CD4-positive, alpha-beta T cell (primary cell): ENCODE measurements at places on chromosomes 1 and 21. TPM values are rescaled to one million over a fixed set of nuclear protein-coding genes. Genes with fewer than 3 reads are reported as not detected.

DNA sequence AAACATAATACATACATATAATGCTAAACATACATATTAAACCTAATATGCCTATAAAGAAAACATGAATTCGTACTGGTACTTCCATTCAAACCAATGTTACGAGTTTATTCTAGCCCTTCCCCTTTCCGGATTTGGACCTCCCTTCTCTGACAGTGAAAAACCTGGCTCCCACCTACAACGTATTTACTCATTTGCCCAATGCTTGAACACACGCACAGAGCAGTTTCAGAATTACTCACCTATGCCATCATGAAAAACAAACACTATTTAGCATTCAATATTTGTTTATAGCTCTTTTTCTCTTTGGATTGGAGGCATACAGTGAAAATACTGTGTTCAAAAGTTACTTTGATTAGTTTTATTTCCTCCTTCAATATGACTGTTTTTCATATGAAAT is 204.4 kb downstream of the LMX1A start:
- DNase-seq, result no peak

- no peak for DNase-seq
Measured at GRCh38 chr1:83083589-83084224, 915.2 kb downstream of the TTLL7 start.

Gene SERTAD4
- total RNA-seq, result not detected

DNA sequence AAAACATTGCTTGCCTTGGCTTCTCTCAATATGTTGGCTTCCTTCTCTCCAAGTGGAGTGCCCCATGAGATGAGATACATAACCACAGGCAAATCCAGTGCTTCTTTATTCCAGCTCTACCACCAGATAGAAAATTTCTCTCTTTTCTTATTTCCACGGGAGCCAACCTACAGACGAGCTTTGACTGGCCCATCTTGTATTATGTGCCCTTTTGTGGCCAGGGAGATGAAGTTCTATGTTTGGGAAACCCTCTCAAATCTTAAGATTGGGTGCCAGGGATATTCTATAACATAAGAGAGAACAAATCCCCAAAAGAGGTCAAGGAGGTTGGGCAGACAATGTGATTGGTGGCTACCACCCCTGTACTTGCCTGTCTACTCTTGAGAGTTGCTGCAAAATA is 351.8 kb downstream of the ZNF326 start:
- DNase-seq, result no peak

- no peak for DNase-seq
Measured at GRCh38 chr1:92030656-92031107, 897 bp downstream of the EPHX4 start.

- DNase-seq, result no peak
Measured at GRCh38 chr1:36743286-36744005, 260.7 kb upstream of the CSF3R start.

DNA sequence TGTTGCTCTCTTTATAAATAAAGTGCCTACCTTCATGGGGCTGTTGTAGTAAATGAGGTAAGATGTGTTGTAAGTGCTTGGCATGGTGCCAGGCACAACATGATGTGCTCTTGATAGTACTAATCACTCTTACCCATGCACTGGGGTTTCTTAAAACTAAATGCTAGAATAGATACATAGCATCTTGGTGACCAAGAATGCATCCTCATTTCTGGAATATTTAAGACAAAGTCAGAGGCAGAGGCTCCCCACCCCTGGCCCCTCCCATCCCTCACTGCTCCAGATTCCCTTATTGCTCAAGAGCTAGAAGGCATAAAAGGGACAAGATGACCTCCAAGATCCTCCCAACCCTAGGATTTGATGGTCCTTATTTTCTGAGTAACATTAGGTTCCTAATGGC is 61.3 kb downstream of the GLUL start:
- DNase-seq, result no peak

DNA sequence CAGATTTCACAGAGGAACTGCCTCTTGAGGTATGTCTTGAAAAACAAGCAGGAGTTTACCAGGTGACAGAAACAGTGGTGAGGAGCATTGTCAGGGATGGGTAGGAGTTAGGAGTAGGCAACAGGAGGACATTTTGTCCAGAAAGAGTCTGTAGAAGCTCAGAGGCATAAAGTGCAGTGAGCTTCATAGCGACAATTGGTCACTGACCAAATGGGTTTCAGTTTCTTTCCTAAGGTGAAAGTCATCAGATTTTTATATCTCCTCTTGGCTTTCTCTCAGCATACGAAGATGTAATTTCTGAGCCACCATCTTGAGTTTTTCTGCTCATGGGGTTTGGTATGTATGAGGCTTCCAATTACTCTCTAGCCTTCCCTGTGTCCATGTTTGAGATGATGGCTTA is 29.3 kb upstream of the FASLG start:
- DNase-seq, result no peak

DNA sequence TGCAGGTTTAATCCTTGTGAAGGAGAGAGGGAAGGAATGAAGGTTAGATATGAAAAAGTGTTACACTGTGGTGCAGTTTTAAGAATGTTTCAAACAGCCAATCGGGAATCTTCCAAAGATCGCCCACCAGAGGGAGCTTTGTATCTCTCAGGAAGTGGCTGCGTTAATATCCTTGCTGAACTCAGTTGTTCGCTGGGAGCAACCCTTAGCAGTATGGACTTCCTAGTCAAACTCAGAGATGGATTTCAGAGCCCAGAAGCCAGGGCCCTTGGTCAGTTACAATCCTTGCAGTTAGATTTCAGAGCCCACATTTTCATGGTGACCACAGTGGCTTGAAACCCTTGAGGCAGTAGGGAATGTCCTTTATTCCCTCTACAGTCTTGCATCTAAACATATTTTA is 136.2 kb downstream of the NTNG1 start:
- no peak for DNase-seq

DNA sequence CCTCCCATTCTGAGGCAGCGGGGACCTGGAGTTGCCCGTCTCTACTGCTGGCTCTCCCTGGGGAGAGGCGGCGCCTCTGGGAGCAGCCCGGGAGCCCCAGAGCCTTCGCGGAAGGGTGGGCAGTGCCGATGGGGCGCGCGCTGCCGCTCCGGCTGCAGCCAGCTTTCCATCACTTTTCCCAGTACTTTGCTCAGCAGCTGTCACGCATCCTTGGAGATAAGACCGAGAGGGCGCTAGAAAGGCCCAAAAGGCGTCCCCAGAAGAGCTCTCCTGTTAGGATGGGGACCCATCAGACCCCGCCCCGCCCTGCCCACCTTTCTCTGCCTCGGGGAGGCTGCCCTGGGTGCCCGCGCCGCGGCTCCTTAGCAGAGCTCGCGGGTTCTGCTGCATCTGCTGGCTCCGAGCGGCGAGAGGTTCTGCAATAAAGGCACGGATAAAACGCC is 534 bp downstream of the KCNH1 start:
- DNase-seq, result peak; percentile 1

- DNase-seq, result no peak
Measured at GRCh38 chr1:174788981-174789380, 210.8 kb upstream of the CACYBP start.
